Thyroid gland (tissue), 4 donors: ENCODE measurements at places on chromosomes 7 and 10. TPM values are rescaled to one million over a fixed set of nuclear protein-coding genes. Genes with fewer than 3 reads are reported as not detected.

The NCOA4 gene
- 157 TPM for total RNA-seq

The CACNB2 gene
- total RNA-seq = 0.81 TPM

The PPP1R17 gene
- not detected for total RNA-seq

The ADAP1 gene
- total RNA-seq = 11.7 TPM

GRCh38 chr10:31321396-31321941 lies 2.5 kb downstream of the ZEB1 start:
- no peak for DNase-seq

GRCh38 chr10:113130014-113130641 lies 180.1 kb downstream of the TCF7L2 start:
- DNase-seq = no peak

DNA sequence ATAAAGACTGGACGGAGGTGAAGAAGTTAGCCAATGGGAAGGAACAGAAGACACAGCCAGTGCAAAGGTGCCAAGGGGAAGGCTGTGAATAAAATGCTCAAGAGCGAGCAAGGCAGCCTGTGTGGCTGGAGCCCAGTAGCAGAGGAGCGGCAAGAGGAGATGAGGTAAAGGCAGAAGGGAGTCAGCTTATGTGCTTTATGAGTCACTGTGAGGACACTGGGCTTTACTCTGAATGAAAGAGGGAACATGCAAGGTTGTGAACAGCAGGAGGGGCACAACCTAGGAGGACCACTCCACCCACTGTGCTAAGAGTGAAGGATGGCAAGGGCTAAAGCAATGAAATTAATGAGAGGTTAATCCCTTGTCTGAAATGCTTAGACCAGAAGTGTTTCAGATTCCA lies 129.0 kb upstream of the ODAD2 start:
- no peak for DNase-seq

- DNase-seq = no peak
Observed at GRCh38 chr10:114395366-114396022, 8.8 kb downstream of the AFAP1L2 start.

GRCh38 chr7:114466917-114467316 lies 52.3 kb downstream of the FOXP2 start:
- DNase-seq = no peak

DNA sequence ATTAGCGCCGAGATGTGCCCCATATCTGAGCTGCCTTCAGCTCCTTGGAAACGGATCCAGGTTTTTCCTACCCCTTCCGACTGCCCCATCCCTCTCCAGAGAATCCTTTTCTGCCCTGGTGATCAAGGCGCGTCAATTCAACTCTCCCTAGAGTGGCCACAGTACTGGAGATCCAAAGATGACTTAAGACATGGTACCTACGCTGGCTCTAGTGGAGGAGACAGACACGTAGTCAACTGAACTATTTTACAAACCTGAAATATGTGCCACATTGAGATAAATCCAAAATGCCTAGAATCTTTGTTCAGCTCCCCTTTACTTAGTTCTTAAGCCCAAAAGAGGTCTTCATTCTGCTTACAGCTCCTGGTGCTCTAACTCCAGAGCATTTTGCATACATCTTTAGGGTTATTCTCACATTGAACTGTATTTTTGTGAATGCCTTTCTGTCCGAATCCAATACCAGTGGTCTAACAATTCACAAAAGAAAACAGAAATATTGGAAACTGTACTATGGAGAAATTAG lies 444 bp upstream of the TNPO3 start:
- no peak for DNase-seq

DNA sequence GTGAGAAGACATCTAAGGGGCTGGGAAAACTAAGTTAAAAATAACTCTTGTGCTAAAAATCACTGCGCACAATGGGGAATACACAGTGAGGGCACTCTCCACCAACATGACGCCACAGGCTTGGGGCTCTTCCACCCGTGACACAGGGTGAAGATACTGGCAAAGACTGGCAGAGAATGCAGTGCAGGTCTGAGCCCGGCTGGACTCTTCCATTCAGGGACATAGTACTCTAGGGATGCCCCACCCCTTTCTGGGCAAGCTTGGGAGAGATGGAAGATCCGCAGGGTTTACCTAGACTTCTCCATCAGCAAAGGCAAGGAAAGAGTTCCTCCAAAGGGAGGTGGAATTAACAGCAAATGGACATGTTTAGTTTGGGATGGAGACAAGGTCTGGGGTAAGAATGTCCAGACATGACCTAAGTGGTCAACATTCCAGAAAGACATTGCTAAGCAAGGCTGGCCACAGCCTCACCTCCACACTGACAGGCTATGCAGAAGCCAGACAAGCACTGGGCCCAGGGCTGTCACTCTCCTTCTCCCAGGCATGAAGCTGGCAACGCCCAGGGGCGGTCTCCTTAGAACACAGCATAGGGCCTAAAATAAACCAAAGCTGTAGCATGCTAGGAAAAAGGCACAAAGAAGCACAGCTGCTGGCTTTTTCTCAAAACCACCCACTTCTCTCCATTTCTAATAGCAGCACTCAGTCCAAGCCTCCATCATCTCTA lies 28.1 kb downstream of the XPNPEP1 start:
- peak; percentile 87 for DNase-seq
